ENCODE measurements at places on chromosomes 13 and 19.

GRCh38 chr19:11519138-11519537 is 9.8 kb downstream of the ECSIT start:
- no peak for DNase-seq

- no peak for DNase-seq
Observed at GRCh38 chr19:4189641-4190040, 7.2 kb downstream of the ANKRD24 start.

DNA sequence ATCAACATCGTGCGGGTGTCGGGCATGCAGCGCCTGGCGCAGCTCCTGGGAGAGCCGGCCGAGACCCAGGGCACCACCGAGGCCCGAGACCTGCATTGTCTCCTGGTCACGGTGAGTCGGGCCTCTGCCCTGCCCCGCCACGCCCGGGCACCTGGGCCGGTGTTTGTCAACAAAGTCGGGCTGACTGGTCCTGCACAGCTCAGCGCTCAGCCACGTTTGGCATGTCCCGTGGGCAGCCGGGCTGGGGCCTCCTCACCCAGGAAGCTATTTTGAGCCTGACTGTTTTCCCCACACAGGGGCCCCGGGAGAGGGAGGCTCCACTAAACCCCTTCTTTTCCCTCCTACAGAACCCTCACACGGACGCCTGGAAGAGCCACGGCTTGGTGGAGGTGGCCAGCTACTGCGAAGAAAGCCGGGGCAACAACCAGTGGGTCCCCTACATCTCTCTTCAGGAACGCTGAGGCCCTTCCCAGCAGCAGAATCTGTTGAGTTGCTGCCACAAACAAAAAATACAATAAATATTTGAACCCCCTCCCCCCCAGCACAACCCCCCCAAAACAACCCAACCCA is 1.3 kb downstream of the GADD45B start:
- DNase-seq = peak; percentile 34

DNA sequence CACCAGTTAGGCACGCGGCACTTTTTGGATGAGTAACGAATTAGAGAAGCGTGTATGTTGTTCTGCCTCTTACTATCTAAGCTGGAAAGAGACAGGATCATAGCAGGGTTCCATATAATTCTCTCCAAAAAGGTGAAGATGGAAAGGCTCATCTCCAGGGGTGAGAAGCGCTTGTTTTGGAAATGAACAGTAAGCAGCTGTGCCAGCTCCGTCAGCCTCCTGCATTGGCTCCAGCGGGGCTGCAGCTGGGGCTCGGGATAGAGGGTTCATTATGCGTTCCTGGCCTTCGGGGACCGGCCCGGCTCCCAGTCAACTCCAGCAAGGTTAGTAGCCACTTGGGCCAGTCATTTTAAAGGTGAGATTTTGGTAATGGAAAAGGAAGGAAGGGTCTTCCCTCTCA is 155.5 kb downstream of the COL4A1 start:
- no peak for DNase-seq

GRCh38 chr13:76474966-76475365 is 411.2 kb downstream of the KCTD12 start:
- DNase-seq = no peak

DNA sequence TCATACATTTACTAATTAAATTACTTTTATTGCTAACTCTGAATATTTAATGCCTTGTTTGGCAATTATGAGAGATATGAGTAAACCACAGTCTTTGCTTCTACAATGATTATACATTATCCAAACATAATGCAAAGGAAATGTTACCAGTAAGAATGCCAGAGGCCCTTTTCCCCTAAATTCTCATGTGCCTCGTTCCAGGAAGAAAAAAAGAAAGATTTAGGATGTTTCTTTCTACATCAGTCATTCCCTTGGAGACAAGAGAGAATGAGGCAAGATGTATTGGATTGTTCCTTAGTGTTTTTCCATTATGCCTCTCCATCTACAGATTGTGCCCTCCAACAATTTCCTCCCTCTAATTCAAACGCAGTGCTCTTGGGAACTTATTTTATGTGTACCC is 50.1 kb downstream of the ITGBL1 start:
- no peak for DNase-seq

DNA sequence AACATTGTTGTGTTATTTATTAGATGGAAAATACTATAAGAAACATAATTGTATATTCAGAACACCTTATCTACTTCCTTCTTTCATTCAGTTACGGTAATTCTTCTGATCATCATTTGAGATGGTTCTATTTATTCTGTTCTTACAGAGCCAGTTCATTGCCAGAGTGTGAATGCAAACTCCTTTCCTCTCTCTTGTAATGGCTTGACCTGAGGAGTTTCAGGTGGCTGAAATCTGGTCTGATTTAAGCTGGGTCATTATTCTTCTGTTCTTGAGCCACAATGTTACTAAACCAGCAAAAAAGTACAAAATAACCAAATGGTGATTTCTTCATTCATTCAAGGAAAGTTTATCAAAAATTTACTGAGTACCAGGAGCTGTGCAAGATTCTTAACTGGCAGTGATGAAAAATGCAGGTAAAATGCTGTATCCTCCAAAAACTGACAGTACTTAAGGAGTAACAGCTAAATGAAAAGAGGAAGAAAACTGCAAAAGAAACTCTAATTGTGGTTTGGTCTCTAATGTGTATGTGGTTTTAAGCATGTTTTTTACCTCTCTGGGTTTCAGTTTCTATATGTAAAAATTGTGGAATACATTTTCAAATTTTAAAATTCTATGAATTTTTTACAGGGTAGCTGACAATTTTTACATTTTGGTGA is 182.4 kb upstream of the UFM1 start:
- DNase-seq = no peak

Measured in activated CD8-positive, alpha-beta T cell treated with anti-CD3 and anti-CD28 coated beads for 36 hours (primary cell).